HL-60 (cell line): ENCODE measurements at places on chromosomes 4 and X.
A peak's percentile ranks its signal among the peaks of the same experiment; 100 is the strongest.

DNA sequence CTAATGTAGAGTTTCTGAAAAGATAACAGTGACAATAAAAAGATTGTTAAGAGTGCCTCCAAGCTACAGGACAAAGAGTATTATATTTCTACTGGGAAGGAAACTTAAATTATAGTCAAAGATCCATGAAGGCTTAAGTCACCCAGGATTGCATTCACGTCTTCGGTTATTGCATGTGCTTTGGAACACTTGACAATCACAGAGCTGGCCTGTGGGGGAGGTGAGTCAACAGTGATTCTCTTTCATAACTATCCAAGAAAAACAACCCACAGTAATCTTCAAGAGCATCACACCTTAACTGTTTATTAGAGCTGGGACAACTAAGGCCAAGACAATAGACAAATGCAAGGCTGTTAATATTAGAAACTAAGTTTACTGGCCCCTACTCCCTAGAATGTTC, 40.3 kb downstream of the PDGFC start:
- no peak for DNase-seq

DNA sequence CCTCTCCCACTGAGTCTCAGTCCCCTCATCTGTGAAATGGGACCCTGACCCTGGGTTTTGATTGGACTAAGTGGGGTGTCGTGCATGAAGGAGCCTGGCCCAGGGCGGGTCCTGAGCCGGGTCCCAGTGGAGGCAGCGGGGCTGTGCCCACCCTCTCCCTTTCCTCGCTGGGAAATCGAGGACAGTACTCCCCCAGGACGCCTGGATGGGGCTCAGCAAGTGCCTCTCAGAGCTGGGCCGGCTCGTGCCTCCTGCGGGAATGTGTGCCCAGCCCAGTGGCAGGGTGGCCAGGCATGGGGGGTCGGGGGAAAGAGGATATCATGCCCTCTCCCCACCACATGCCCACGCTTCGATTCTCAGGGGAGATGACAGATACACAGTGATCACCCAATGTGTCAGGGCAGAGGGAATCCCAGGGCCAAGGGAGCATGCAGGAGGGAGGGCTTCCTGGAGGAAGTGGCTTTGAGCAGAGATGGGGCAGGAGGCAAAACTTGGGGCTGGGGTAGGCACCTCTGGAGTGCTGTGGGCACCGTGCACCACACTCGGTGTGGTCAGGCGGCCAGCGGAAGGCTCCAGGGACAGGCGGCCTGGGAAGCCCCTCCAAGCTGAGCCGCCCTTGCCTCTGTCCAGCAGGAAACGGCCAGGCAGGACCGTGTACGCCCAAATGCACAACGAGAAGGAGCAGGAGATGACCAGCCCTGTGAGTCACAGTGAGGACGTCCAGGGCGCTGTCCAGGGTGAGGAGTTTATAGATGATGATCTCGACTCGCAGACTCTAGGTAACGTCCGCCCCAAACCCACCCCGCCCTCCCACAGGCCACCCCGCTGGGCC, 203.0 kb downstream of the AFAP1 start:
- no peak for DNase-seq

- no peak for DNase-seq
These were observed 14.2 kb downstream of the ELOVL6 start for GRCh38 chr4:110184140-110184790.

DNA sequence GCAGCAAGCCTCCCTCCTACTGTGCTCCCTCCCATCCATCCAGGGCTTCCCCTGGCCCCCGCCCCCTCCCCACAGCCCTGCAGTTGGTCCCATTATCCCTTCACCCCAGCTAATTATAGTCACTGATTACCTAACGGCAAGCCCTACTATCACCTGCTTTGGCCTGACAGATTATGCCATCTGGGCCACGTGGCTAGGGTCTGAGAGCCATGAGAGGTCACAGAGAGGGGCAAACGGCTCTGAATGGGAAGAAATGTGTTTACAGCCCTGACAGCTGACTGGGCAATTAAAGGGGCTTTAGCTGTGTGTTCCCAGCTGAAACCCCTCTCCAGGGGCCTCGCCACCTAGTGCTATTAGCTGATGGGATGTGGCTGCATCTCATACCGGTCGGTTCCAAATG, 134.4 kb upstream of the CPEB2 start:
- DNase-seq, result no peak

GRCh38 chr4:164648849-164649212, 105.1 kb upstream of the SMIM31 start:
- no peak for DNase-seq

GRCh38 chr4:114663083-114663482, 64.5 kb downstream of the UGT8 start:
- no peak for DNase-seq

- no peak for DNase-seq
These were observed 109.7 kb downstream of the ELOVL6 start for GRCh38 chr4:110088670-110089069.

DNA sequence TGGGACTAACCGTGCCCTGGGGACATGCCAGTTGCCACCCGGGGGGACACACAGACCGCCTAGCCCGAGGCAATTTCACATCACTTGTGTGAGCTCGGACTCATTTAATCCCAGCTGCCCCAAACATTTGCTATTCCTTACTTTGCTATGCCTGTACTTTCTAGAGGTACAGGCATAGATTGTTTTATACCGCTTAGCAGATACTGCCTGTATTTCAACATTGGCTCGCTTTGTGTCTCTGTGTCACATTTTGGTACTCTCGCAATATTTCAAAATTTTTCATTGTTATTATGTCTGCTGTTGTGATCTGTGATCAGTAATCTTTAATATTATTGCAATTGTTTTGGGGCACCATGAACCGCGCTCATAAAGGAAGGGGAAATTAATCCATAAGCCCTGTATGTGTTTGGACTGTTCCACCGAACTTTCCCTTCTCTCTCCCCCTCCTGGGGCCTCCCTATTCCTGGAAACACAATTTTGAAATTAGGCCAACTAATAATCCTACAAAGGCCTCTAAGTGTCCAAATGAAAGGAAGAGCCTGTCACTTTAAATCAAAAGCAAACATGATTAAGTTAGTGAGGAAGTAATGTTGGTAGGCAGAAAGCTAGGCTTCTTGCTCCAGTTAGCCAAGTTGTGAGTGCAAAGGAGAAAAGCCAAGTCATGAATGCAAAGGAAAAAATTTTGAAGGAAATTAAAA, 568 bp upstream of the CASP6 start:
- DNase-seq, result peak; percentile 7

GRCh38 chrX:121301822-121302221, 254.4 kb downstream of the GLUD2 start:
- DNase-seq, result no peak

GRCh38 chr4:119728692-119729593, 100.3 kb upstream of the PDE5A start:
- DNase-seq, result no peak

GRCh38 chrX:118464501-118464900, 31.1 kb upstream of the DOCK11 start:
- peak; percentile 37 for DNase-seq

- no peak for DNase-seq
These were observed 579.4 kb downstream of the GRXCR1 start for GRCh38 chr4:43471950-43472349.

DNA sequence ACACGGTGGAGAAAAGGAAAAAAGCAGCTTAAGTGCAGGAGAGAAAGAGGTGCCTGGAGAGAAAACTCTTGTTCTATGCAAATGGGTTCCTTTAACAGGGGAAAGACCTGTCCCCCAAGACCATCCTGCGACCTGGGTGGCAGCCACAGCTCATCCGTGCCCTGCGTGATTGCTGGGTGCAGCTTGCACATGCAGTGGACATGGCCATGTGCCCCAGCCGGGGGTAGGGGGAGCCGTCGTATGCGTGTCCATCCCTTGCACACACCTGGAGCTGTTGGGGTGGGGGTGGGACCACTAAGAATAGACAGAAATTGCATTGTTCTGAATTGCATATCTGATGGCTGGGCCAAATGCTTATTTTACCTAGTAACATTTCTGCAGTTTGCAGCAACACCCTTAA, 171.9 kb downstream of the GUCY2F start:
- DNase-seq, result no peak

DNA sequence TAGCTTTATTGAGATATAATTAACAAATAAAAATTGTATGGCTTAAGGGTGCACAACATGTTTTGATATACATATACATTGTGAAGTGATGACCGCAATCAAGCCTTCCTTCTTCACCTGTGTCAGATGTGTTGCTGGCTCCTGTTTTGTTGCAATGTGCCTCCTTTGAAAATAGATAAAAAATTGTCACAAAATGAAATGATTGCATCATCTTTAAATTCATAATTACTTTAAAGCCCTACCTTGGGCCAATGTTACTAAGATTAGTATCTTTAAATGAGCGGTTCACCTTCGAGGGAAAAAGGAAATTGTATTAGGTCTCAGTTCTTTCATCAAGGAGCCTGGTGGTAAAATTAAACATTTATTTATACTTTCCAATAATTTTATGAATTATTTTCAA, 77.3 kb downstream of the GPRIN3 start:
- no peak for DNase-seq

- DNase-seq, result no peak
These were observed 801.0 kb upstream of the IGFBP7 start for GRCh38 chr4:57911203-57911602.

- no peak for DNase-seq
These were observed 177.1 kb downstream of the ADGRA3 start for GRCh38 chr4:22338796-22339195.

DNA sequence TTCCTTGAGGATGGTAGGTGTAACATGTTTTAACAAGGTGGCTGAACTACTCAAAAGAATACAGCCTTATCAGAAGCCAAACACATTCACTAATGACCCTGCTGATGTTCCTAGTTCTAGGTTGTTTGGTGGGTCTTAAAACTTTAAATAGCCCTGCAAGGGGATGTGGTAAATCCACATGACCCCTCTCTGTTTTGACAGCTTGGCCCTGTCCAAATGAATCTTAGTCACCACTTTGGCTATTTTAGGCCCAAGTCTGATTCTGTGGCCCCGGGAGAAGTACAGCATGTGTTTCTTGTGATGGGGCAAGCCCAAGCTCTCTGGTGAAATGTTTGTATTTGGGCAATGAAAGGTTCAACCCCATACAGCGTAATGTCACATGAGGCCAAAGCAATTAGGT, 54.5 kb upstream of the GPR34 start:
- no peak for DNase-seq

- DNase-seq, result no peak
These were observed 24.0 kb downstream of the NAP1L3 start for GRCh38 chrX:93649381-93649780.

DNA sequence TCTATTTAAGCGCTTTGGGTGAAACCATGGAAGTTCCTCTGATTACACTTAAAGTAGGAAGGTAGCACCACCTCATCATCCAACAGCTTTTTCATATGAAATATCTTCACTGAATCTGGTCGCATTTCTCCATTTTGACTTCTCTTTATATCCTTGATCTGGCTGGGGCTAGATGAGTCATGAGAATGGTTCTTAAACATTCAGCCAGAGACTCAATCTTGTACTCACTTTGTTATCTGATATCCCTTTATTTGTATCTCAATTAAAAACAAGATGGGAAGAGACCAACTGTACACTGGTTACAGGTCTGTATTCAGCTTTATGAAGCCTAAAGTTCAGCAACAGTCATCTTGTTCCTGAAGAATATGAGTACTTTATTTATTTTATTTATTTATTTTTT, 84.9 kb downstream of the CBLL2 start:
- no peak for DNase-seq

DNA sequence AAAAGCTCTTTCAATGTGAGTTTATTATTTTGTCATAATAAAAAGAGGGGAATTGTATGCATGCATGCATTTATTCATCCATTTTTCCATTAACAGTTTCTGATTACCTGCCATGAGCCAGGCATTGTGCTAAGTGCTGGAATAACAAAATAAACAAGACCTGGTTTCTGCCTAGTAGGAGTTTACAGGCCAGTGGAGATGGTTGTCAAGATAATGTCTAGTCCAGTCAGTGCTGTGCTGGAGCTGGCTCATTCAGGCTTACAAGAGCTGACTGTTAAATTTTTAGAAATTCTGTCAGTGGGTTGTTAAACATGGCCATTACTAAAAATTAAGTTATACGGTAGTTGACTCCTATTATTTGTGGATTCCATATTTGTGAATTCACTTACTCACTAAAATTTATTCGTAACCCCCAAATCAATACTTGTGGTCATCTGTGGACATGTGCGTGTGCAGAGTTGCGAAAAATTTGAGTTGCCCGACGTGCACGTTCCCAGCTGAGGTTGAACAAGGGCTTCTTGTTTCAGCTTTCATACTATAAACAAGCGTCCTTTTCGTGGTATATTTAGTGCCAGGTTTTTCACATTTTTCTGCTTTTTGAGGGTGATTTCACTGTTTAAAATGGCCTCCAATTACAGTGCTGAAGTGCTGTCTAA, 172.3 kb upstream of the RPS6KA3 start:
- DNase-seq, result no peak

DNA sequence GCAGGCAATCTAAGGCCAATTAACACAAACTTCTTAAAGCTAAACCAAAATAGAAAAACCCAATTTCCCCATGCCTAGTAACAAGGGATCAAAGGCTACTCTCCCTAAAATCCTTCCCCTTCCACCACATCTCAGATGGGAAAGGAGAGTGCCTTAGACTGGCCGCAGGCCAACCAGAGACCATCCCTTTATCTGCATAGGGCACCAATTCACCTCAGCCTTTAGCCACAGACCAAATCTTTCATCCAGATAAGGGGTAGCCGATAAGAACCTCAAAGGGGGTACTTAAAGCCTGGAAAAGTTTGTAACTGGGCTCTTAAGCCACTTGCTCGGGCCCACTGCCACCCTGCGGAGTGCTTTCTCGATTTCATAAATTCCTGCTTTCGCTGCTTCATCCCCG, 68.3 kb downstream of the TEX13C start:
- DNase-seq, result no peak

DNA sequence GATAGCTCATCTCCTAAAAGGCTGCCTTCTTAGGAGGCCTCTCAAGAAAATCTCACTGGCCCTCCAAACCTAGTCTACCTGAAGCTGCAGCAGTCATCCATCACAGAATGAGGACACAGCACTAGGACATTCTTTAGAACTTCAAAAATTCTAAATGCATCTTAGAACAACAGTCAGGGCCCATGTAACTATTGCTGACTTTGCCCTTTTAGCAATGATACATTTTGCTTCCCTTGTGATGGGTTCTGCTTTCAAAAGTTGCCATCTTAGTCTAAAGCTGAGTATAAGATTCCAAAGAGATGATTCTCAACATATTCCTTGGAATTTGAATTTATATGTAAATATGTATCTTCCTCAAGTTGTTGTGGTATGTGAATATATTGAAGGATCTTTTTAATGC, 793.0 kb downstream of the RAB28 start:
- no peak for DNase-seq
